HS-5 (cell line): ENCODE measurements at places on chromosomes 12 and 14.

- no peak for DNase-seq
Observed at GRCh38 chr12:7151532-7151931, 21.4 kb downstream of the CLSTN3 start.

- no peak for DNase-seq
Observed at GRCh38 chr12:2552000-2552756, 242.6 kb upstream of the FKBP4 start.

GRCh38 chr12:50555471-50555885 lies 50.7 kb downstream of the DIP2B start:
- DNase-seq: no peak

GRCh38 chr14:51201890-51202289 lies 38.2 kb upstream of the TMX1 start:
- DNase-seq: no peak

GRCh38 chr12:87943762-87944161 lies 85.4 kb downstream of the C12orf50 start:
- DNase-seq: no peak

- no peak for DNase-seq
Observed at GRCh38 chr12:68800294-68800693, 7.7 kb upstream of the MDM2 start.

- no peak for DNase-seq
Observed at GRCh38 chr12:92553389-92553788, 149.4 kb upstream of the PLEKHG7 start.

- DNase-seq: no peak
Observed at GRCh38 chr12:79566452-79567174, 124.2 kb downstream of the PAWR start.

DNA sequence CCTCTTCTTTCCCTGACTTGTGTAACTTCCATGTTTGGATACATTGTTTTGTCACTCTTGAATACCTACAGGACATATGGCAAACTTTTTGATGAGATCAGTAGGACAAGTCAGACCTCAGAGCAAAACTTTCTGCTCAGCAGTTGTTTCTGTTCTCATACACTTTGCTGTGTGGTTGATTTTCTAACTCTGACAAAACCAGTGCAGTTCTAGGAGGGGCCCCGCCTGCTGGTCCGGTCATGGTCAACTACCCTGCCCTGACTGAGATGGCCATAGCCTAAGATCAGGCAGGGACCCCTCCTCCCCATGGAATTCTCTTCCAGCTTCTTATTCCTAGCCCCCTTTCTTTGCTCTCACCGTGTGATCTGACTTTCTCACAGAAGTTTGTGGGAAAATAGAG lies 92.8 kb downstream of the OTOGL start:
- no peak for DNase-seq

DNA sequence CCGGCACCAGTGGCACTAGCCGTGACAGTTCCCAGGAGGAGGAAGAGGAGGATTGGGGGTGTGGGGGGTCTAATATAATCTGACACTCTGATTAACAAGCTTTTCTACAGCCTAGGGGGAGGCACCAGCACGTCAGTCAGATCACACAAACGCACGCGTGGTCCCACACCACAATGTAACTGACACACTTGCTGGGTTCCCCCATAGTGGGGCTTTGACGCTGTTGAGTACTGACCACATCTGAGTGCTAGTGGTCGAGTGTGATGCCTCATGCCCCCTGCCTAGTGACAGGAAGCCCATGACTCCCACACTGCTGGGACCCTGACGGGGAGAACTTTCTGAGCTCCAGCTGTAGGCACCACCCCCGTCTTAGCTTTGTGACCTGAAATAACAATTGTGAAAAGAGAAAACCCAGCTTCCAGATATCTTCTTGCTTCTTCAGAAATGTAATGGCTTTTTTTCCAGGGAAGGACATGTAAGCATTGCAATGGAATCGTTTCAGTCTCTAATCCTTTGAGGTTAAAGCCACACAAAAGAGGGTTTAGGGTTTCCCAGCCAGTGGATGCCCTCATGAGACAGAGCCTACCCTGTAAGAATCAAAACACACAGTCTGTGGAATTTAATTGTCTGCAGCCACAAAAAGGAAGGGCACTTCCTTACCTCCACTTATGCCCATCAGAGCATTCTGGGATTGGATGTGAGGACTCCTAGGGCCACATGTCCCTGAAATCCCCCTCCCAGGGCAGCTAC lies 183.9 kb downstream of the PIWIL1 start:
- DNase-seq: no peak

GRCh38 chr12:115763376-115763775 lies 514.1 kb downstream of the MED13L start:
- DNase-seq: no peak

GRCh38 chr12:76201316-76201715 lies 116.8 kb upstream of the NAP1L1 start:
- no peak for DNase-seq

GRCh38 chr14:78401866-78402265 lies 231.7 kb downstream of the NRXN3 start:
- no peak for DNase-seq

DNA sequence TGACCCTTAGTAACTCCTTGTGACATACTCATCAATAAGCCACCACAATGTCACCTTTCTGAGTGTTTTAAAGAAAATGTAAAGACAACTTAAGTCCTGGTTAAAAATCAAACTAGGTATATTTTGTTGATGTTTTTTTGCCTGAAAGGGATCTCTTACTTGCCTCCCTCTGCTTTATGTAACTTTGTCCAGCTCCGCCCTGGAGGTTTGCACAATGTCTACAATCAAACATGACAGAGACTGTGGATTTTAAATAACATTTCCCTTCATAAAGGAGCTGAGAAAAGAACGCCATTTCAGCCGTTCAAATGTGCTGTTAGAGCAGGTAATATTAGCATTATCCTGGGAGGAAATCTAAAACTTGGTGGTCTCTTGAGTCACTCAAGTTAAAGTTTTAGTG lies 613.9 kb downstream of the SOX5 start:
- DNase-seq: no peak

DNA sequence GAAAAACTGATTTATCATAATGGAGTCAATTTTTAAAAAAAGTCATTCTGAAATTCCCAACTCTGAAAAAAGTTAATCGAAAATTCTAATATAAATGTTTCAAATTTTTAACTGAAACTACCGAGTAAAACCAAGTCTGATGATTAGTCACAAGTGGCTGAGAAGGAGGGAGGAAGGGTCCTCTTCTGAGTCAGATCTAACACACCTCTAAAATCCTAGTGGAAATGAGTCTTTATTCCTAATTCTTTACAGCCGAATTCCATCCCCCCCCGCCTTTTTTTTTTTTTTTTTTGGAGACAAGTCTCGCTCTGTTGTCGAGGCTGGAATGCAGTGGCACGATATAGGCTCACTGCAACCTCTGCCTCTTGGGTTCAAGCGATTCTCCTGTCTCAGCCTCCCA lies 37.9 kb downstream of the RAD9B start:
- DNase-seq: no peak

GRCh38 chr12:49982246-49983087 lies 9.7 kb downstream of the AQP6 start:
- no peak for DNase-seq

DNA sequence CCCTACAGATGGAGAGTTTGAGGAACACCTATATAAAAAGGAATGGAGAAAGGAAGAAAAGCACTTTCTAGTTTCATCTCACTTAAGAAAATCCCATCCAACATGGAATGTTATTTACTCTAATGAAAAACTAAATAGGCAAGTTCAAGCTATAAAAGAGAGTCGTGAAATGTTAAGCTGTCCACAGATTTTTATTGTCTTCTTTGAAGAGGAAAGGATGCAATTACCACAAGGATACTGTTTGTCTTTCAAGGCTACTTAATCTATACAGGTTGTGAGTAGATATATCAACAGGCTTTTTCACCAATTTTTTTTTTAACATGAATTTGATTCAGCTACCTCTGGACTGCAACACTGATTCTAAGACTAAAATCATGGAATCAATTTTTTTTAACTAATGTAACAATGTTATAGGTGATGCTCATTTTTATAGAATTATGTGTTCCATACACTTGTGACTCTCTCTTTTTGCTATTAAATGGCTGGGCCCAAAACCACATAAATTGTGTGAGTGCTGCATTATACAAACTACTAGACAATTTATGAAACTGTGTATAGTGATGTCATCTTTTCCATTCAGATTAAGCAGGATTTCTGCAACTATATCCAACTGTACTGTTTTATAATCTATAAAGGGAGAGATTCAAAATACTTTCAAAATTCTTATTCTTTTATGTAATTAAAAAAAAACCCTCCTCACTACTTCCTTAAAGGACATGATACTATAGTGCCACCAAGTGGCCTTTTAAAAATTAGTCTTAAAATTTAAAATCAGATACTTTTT lies 26.8 kb upstream of the BMAL2 start:
- DNase-seq: peak; percentile 23

GRCh38 chr14:29823816-29824215 lies 103.8 kb downstream of the PRKD1 start:
- no peak for DNase-seq

DNA sequence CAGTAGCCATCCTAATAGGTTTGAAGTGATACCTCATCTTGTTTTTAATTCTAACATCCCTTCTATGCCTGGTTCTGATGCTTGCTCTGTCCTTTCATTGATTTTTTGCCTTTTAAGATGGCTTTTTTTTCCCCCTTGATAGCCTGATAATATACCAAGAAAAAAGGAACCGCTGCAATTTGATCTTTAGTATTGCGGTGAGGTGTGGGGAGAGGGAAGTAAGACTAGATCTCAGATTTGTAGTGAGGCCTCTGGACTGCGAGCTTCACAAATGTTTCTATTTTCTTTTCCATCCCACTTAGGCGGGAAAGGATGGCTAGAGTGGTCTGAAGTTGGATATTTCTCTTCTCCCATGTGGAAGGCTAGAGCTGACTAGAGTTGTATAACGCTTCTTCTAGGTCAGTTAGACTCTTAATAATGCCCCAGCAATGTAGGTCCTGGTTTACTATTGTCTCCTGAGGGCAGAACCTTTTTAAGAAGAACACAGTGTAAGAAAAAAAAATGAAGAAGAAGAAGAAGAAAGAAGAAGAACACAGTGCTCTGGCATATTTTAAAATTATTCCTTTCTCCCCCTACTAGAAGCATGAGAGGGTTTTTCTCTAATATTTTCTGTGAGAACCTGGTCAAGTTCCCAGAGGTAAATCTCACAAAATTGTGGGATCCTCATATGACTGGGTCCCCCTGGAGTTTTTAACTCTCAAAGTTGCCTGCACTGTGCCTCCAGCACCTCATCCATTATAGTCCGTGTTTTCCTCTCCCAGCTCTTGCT lies 11.9 kb upstream of the KLRB1 start:
- DNase-seq: no peak

GRCh38 chr12:120749256-120749655 lies 23.6 kb downstream of the ACADS start:
- no peak for DNase-seq

DNA sequence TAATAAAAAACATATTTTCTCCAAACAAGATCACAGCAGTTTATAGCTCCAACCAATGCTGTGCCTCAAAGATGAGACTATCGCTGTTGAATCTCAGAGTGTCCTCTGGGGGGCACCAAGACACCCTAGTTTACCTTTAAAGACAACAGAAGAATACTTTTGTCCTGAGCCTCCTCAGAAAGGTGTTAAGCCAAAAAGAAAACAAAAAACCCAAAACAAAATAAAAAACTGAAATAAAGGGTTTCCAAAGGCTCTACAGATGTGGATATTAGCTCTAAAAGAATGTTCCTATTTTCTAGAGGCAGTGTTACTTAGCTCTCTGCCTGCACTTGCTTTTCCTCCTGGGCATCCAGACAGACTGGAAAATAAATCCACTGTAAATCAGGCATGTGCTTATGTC lies 86.9 kb upstream of the TTC7B start:
- DNase-seq: peak; percentile 15

DNA sequence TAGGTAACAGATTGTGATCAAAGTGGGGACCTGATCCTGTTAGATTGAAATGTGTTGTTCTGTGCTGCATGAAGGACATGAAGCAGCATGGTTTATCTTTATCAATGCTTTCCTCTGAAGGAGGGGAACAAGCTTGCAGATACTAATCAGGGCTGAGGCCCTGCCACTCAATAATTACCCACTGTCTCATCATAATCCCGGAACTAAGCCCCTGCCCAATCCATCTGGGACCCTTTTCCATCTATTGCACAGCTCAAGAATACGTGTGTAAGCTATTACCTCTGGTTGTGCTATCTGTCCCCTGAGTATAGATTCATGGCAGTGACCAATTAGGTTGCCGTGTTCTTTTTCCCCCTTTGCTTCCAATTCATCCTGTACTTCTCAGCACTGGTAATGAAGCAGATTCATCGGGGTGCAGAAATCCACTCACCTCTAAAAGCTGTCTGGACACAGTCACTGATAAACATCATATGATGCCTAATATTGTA lies 67.8 kb downstream of the OTX2 start:
- no peak for DNase-seq

- DNase-seq: peak; percentile 98
Observed at GRCh38 chr12:127230843-127231260, 1036.1 kb upstream of the TMEM132C start.

GRCh38 chr12:15756822-15757221 lies 32.4 kb downstream of the EPS8 start:
- peak; percentile 70 for DNase-seq
